Left hindlimb (tissue), 1 donor: ENCODE measurements at places on chromosomes 2 and 18.

GRCh38 chr2:62817995-62818713 lies 112.6 kb downstream of the EHBP1 start:
- no peak for DNase-seq

- DNase-seq = no peak
Measured at GRCh38 chr2:29238497-29238896, 123.3 kb downstream of the CLIP4 start.

DNA sequence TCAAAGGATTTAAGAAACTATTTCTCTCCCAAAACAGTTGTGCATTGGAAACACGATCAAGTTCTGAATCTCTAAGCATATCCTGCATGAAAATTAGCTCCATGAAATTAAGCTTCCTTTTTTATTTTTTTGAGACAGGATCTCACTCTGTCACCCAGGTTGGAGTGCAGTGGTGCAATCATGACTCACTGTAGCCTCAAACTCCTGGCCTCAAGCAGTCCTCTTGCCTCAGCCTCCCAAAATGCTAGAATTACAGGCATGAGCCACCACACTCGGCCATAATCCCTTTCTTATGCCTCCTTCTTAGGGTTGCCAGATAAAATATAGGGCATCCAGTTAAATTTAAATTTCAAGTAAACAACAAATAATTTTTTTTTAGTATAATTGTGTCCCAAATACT lies 124.4 kb downstream of the ARL4C start:
- no peak for DNase-seq

GRCh38 chr2:207327513-207327912 lies 161.8 kb upstream of the KLF7 start:
- no peak for DNase-seq

DNA sequence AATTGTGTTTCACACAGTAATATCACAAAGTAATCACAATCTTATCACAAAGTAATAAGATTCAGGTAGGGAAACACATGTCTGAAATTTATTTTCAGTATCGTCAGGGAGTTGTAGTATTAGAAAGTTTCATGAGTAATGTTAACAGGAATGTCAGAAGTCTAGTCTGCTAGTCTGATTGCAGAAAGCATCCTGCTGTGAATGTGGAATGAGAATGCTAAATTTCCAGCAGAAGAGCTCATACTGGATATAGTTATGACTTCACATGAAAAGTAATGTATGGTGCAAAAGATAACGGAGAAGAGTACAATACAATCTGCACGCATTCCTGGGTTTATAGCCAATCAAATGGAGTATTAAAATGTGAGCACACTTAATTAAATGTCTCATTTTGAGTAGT lies 494.7 kb upstream of the SETBP1 start:
- DNase-seq = no peak
